ENCODE measurements at places on chromosomes 1 and 21. TPM values are rescaled to one million over a fixed set of nuclear protein-coding genes. Genes with fewer than 3 reads are reported as not detected.
A peak's percentile ranks its signal among the peaks of the same experiment; 100 is the strongest.

Gene RRP1B
- total RNA-seq: 96.7 TPM

GRCh38 chr1:36321119-36321951 lies 2.1 kb downstream of the EVA1B start:
- peak; percentile 76 for DNase-seq

GRCh38 chr1:81408419-81408818 lies 392.3 kb upstream of the ADGRL2 start:
- DNase-seq: no peak

Gene FCAMR
- total RNA-seq: not detected

DNA sequence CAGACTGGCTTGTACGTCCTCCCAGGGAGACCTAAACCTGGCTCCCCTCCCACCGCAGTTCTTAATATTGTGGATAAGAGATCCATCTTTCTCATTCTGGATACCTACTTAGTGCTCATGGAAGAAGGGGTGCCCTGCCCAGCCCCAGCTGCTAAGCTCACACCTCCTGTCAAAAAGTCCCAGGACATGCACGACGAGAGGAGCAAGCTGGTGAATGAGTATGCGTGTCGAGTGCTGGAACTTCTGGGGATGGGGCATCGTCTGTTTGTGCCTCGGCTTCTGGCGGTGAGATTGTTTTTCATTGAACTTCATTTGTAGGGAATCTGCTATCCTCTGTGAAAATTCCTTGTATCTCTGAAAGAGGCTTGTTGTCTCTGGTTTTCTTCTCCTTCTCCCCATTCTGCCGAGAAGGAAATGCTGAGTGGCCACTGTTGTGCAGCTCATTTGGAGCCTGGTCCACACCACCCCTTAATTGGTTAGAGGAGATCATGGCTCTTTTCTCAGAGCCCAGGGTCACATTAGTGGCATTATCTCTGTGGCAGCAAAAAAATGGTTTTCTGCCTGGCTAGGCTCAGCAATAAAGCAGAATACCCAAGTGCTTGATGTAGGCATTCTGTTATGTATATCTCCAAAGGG lies 199.4 kb upstream of the CACYBP start:
- no peak for DNase-seq

- no peak for DNase-seq
These were observed 189.8 kb upstream of the OLFM3 start for GRCh38 chr1:102186536-102186935.

GRCh38 chr21:35606578-35606977 lies 453.7 kb downstream of the SETD4 start:
- DNase-seq: no peak

DNA sequence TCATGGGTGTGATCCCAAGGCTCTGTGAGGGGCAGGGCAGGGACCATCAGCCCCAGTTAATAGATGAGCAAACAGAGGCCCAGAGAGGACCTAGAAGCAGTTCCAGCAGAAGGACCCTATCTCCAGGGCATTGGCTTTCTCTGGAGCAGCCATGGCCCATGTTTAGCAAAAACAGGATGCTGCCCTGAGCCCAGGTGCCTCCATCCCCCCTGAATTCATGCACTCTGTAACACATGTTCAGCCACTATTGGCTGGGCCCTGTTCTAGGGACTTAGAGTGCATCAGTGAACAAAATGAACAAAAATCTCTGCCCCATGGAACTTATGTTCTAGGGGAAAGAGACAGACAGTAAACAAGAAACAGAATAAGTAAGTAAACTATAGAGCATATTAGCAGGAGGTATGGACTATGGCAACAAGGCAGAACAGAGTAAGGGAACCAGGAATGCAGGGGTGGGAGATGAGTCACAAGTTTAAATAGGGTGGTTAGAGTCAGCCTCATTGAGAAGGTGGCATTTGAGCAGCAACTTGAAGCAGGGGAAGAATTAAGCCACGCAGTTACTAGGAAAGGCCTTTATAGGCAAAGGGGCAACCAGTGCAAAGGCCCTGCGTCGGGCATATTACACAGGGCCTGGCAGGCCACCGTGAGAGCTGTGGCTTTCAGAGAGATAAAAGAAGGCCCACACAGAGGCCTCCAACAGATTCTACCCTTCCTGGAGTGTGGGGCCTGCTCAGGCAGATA lies 185.9 kb upstream of the EDN2 start:
- DNase-seq: no peak

DNA sequence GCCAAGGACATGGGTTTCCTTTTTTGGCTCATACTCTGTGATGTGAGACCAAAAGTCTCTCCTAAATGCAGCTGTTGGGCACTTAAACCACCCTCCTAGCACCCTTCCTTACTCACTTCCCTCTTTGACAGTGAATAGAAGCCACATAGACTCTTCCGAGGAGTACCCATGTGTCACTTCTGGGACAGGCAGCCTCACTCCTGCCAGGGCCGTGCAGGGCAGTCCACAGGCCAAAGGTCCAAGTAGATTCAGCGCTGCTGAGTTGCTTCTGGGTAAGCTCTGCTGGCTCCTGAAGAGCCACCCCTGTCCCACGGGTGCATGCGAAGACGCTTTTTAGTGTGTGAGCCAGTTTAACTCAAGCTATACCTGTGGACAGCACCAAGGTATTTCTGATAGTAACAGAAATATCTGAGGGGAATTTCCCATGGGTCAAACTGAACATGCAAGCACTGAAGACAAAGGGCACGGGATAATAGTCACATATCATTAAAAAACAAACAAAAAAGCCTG lies 36.8 kb upstream of the BMP8B start:
- no peak for DNase-seq

GRCh38 chr1:219945795-219946194 lies 17.4 kb upstream of the SLC30A10 start:
- DNase-seq: no peak

- peak; percentile 21 for DNase-seq
These were observed 103.3 kb upstream of the DEPDC1 start for GRCh38 chr1:68600049-68600661.

DNA sequence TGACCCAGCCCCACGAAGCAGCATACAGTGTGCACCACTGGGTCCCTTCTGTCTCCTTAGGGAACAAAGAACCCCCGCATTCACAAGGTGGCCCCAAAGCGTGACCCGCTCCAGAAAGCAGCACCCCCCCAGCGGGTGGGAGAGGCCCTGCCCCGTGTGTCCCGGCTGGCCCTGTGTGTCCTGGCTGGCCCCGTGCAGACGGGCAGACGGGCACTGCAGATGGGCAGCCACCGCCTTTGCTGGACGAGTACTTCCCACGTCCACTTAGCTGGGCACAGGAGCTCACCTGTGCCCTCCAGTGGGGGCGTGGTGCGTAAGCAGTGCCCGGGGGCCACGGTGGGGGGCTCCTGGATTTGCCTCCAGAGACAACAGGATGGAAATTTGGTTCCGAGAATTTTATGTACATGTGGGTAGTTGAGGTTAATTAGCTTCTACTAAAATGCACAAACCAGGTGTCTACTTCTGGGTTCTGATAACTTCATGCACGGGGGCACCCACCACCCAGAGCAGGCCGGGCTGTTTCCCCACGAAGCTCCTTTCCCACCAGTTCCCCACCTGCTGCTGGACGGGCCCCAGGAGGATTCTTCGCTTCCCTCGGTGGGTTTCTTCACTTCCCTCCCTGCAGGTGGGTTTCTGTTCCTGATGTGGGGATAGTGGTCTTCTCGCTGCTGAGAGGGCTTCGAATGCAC lies 33.2 kb upstream of the SLC19A1 start:
- no peak for DNase-seq

Gene PYHIN1
- total RNA-seq: not detected

DNA sequence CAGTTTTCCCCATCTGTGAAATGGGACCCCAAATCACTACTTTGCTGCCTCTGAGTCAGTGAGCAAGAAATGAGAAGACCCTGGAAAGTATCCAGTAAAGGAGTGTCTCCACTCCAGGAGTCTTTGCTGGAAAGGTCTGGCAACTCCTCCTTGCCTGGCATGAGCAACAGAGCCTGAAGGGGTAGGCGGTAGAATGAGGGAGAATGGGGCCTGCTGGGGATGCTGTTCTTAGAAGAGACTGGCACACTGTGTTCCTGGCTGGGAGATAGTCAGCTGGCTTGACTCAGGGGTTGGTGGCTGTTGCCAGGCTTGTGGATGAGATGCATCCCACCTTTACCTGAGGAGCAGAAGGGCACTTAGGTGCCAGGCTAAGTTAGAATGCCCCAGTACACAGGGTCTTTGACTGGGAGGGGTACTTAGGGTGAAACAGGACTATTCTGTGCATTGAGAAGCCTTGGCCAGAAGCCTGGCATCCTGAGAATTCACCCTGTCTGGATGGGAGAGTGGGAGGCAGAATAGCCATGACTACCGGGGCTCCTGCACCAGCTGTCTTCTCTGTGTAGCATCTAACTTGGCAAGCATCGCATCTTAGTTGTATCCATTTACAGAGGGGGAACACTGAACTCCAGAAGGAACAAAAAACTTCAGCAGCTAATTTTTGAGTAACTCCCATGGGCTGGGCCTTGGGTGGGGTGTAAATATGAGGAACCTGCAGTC lies 2.5 kb downstream of the MFSD2A start:
- DNase-seq: no peak

- no peak for DNase-seq
These were observed 15.6 kb upstream of the PIGM start for GRCh38 chr1:160047111-160047991.

GRCh38 chr1:228423404-228424053 lies 6.9 kb upstream of the TRIM17 start:
- no peak for DNase-seq

- peak; percentile 7 for DNase-seq
These were observed 6.7 kb downstream of the COQ8A start for GRCh38 chr1:226946841-226947240.

Gene PLA2G4A
- total RNA-seq: 1.8 TPM

Gene REN
- not detected for total RNA-seq

Gene ST6GALNAC5
- 6.2 TPM for total RNA-seq

- no peak for DNase-seq
These were observed 133.2 kb downstream of the TGFB2 start for GRCh38 chr1:218478336-218478735.

DNA sequence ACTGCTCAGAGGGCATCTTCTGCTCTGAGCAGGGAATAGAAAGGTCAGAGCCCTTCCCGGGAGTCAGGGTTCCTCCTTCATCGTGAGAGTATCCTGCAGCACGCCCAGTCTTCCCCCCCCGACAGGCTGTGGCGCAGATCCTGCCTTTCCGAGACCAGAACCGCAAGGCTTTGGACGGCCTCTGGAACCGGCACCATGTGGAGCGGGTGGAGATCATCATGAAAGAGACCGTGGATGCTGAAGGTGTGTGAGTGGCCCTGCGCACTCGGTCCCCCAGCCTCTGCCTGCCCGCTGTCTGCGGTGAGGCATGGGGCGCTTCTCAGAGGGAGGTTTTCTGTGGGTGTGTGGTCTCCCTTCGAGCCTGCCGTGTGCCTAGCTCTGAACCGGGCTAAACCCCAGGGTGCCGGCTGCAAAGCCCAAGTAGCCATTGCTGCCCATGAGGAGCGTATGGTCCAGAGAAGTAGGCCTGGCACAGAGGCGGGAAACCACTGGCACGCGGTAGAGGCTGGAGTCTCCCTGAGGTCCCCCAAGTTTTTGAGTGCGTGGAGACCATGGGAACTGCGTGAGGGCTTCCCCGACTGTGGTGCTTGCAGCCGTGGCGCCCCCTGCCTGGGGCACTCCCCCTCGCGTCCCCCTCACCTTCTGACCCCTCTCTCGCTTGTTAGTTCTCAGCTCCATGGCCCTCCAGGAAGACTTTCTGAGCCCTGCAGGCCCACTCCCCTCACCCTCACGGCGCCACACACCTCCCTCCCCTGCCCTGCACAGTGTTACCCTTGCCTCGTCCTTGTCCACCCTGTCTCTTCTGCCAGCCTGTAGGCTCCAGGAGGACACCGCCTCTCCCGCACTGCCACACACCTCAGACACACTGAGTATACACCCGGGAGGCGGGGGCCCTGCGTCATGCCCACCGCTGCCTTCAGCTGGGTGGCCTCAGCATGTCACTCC lies 12.5 kb downstream of the H6PD start:
- DNase-seq: peak; percentile 63

DNA sequence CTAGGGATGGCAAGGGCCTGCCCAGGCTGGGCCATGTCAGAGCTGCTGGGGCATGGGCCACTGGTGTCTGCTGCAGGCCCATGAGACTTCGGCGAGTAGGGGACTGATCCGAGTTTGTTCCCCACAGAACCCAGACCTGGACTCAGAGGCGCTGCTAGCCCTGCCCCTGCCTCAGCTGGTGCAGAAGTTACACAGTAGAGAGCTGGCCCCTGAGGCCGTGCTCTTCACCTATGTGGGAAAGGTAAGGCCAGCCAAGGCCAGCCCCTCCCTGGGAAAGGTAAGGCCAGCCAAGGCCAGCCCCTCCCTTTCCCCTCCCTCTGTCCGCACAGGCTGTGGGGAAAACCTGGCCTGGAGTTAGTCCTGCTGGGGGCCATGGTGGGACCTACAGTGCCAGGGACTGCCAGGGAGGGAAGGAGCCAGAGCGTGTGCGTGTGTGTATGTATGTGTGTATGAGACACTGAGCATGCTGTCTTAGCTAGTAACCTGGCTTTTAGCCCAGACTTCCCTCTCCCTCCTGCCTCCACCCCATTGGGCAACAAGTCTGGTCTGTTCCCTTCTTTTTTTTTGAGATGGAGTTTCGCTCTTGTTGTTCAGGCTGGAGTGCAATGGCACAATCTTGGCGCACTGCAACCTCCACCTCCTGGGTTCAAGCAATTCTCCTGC lies 8.0 kb downstream of the FAAH start:
- DNase-seq: peak; percentile 85

- DNase-seq: peak; percentile 26
These were observed 135.5 kb upstream of the GRIK3 start for GRCh38 chr1:37169743-37170275.

Gene DENND1B
- total RNA-seq: 2.5 TPM

- DNase-seq: no peak
These were observed 394.3 kb downstream of the NTNG1 start for GRCh38 chr1:107535091-107535490.

Gene FOXE3
- 0.27 TPM for total RNA-seq

- DNase-seq: no peak
These were observed at the start of gene ELAVL4 for GRCh38 chr1:50108497-50109059. TSS of gene ELAVL4 (plus strand) at chr1:50108920. CDS start at chr1:50109190, 270 bp downstream.

Gene USP33
- 55.5 TPM for total RNA-seq

GRCh38 chr1:109605381-109605780 lies 14.0 kb downstream of the GNAT2 start:
- no peak for DNase-seq

DNA sequence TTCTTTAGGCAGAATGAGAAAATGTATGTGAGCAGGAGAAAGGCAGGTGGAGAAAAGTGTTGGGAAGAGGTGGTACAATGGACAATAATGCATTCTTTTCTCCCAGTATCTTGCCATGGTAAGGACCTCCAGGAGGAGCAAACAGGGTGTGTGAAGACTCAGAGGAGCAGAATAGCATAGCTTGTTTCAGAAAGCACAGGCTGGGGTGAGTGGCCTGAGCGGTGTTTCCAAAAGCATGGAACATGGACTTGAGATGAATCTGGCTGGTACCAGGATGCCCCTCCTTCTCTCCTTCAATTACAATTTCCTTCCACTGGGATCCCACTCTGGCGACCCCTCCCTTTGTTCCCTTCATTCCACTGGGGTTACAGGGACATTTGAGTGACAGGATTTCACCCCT lies 123.4 kb upstream of the TNR start:
- DNase-seq: no peak

Measured in H1 (cell line).